Ammon's horn (tissue), 1 donor: ENCODE measurements at places on chromosomes 4 and X.

DNA sequence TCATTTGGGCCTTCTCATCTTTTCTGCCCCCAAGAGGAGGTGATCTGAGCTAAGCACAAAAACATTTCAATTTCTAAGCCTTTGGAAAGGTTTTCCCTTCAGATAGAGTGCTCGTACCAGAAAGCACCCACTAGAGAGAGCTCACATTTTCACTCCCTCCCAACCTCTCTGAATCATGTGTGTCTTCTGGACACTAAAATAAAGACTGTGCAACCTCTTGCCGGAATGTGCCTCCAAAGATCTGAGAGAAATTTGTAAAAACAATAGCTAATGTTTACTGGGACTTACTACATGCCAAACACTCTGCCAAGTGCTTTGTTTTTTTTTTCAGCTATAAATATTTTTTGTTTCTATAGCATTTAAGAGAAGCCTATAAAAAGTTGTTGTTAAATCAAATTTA is 120.6 kb upstream of the LNX1 start:
- no peak for DNase-seq

DNA sequence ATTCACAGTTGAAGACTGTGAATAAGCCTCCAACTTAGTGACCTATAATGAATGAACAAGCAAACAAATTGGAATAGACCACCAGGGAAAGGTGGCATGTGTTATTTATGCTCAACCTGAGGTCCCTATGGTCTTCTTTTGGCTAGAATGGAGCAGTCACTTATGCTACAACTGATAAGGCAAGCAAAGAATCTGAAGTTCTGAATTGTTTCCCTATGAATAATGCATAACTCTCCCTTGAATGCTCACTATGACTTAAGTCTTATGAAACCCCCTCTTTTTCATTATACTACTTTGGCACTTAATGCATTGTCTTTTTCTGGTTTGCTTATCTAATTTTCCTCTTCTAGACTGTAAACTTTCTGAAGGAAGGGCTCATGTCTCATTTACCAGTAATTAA is 2.6 kb downstream of the GIMD1 start:
- DNase-seq: no peak

- DNase-seq: peak; percentile 79
Observed at GRCh38 chr4:112321776-112322684, 24.9 kb downstream of the ALPK1 start.

GRCh38 chrX:125507119-125507518 is 187.4 kb downstream of the TEX13C start:
- DNase-seq: no peak

GRCh38 chrX:85309717-85310116 is 65.9 kb downstream of the ZNF711 start:
- DNase-seq: no peak

GRCh38 chr4:15385928-15386327 is 41.9 kb upstream of the C1QTNF7 start:
- DNase-seq: peak; percentile 22

- DNase-seq: no peak
Observed at GRCh38 chr4:20565075-20565721, 135.1 kb upstream of the PACRGL start.

GRCh38 chrX:45577361-45577760 is 376.7 kb upstream of the DIPK2B start:
- DNase-seq: no peak

DNA sequence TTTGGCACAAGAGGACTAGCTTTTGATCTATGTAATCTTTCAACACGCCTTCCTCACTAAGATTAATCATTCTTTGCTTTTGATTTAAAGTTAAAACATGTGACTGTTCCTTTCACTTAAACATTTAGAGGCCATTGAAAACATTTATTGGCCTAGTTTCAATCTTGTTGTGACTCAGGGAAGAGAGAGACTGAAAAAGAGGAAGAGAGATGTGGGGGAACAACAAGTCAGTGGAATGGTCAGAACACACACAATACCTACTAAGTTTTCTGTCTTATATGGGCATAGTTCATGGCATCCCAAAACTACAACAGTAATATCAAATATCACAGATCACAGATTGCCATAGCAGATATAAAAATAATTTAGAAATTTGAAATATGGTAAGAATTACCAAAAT is 812.9 kb upstream of the AGA start:
- no peak for DNase-seq

DNA sequence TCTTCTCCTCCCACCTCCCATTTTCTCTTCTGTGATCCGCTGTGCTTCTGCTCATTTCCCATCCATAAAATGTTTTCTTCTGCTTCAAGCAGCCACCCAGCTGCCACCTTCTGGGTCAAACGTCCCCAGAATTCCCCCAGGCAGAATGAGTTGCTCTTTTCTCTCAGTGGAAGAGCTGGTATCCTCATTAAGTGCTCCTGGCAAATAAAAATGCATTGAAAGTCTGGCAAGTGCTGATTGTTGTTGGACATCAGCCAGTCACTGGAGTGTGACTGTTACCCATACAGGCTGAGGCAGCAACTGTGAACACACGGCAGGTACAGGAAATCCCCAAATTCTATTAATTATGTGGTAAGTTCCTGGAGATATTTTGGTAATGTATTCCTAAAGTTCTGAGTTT is 52.6 kb downstream of the LIMCH1 start:
- peak; percentile 43 for DNase-seq

DNA sequence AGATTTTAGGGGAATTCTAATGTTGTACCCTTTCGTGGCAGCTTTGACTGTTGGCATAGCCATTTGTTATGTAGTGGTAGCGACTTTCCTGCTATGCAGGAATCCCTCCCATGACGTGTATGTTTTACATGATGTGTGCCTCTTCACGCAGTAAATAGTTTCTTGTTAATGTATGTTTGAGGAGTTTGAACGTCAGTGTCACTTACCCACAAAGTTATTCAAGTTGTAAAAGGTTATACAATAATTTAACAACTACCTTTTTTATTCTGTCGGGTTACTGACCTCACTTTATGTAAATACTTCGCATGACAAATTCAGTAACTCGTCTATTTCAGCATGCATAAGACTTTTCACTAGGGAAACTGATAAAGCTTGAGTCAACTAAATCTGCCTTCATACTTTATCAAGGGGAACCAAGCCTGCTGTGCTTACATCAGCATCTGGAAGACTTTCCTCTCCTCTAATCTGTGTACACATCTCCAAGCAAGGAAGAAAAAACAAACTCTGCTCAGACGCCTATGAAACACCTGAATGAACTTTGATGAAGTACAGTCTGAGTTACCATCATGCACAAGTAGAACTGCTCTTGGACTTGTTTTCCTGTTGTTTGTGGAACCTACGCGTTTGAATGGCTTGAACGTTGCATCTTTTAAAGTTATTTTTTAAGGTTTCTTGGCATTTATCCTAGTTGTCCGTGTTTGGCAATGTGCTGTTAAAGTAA is 61.2 kb downstream of the SLC9A6 start:
- no peak for DNase-seq
